ENCODE measurements at places on chromosomes 4 and X.

DNA sequence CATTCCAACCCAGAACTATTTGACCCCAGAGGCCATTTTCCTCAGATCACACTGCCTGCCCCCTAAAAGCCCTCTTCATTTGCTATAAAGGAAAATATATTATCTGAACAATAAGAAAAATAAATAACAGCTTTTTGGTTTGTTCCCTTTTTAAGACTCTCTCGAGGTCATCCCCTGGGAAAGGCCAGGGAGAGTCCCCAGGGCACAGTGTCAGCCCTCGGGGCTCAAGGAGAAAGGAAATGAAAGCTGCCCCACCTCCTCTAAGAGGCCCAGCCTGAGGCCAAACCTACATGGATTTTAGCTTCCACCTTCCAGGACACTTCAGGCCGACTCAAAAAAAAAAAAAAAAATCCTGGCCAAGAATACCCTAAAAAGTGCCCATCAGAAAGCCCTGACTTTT, 97.6 kb downstream of the SH3KBP1 start:
- no peak for DNase-seq

GRCh38 chrX:151899622-151900021, 13.1 kb upstream of the MAGEA4 start:
- DNase-seq, result no peak

DNA sequence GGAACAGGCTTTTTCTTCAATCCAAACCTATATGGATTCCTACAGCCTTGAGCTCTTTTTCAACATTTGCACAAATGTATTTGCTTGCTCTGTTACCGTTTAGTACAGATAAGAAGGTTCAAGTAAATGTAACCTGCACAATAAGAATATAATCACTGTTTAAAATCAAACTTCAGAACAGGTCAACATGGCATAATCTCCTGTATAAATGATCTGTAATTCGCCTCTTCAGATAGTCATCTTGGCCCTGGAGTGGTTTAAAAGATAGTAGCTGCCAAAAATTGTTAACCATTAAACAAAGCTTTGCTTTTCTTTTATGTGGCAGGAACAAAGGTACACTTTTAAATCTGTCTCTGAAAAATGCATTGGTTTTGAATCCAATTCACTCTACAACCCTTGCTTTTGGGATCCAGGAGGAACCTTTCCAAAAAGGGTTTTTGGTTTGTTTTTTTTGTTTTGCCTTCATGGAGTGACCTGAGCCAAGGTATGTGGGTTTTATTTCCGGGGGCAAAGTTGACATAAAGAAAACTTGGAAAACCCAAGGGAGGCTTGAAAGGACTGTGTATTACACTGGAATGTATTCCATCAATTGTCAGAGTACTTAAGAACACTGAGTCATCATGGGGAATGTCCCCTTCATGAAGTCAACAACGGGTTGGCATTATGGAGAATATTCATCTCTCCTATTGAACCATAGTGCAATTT, 210.4 kb upstream of the HCCS start:
- no peak for DNase-seq

DNA sequence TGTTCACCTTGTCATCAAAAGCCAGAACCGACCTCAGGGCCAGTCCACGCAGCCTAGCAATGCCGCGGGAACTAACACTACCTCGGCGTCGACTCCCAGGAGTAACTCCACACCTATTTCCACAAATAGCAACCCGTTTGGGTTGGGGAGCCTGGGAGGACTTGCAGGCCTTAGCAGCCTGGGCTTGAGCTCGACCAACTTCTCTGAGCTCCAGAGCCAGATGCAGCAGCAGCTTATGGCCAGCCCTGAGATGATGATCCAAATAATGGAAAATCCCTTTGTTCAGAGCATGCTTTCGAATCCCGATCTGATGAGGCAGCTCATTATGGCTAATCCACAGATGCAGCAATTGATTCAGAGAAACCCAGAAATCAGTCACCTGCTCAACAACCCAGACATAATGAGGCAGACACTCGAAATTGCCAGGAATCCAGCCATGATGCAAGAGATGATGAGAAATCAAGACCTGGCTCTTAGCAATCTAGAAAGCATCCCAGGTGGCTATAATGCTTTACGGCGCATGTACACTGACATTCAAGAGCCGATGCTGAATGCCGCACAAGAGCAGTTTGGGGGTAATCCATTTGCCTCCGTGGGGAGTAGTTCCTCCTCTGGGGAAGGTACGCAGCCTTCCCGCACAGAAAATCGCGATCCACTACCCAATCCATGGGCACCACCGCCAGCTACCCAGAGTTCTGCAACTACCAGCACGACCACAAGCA, 898 bp downstream of the UBQLN2 start:
- DNase-seq, result no peak

DNA sequence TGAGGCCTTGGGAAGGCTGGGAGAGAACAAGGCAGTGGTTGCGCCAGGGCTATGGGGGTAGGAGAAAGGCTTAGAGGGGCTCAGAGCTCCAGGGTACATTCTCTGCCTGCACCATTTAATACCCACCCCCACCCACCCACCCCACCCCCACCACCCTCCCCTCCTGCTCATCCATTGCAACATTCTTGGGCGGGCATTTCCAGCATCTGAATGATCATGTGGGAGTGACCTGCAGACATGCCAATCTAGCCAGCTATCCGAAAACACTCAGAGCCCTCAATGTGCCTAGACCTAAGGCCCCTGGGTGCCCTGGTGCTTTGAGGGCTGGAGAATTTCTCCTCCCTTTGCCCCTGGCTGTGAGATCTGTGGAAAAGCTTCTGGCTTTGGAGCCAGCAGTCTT, 3.1 kb downstream of the SLC34A2 start:
- no peak for DNase-seq

DNA sequence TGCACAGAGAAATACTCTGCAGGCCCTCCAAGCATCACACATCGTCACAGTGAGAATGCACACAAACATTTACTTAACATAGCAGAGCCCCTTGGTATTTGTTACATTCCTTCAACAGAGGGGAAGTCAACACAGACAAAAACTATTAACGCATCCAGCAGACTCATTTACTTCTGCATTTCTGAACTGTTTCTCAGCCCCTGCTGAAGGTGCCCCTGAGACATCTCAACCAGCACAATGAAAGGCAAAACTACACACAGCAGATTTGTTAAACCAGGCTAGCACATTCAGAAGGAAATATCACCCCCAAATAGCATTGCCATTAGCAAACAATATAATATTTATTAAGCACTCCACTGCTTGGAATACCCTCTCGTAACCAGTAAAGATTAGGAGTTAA, 367.0 kb downstream of the RAB28 start:
- DNase-seq, result no peak

DNA sequence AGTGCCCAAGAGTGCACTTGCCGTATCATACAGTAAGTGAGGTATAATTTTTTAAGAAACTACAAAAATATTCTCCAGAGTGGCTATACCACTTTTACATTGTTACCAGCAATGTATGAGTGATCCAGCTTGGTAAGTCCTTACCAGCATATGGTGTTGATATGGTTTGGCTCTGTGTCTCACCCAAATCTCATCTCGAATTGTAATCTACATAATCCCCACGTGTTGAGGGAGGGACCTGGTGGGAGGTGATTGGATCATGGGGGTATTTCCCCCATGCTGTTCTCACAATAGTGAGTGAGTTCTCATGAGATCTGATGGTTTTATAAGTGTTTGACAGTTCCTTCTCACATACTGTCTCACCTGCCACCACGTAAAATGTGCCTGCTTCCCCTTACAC, 44.8 kb downstream of the RBMX start:
- DNase-seq, result no peak

- DNase-seq, result no peak
Measured at GRCh38 chr4:52925531-52925968, 63.4 kb downstream of the RASL11B start.

DNA sequence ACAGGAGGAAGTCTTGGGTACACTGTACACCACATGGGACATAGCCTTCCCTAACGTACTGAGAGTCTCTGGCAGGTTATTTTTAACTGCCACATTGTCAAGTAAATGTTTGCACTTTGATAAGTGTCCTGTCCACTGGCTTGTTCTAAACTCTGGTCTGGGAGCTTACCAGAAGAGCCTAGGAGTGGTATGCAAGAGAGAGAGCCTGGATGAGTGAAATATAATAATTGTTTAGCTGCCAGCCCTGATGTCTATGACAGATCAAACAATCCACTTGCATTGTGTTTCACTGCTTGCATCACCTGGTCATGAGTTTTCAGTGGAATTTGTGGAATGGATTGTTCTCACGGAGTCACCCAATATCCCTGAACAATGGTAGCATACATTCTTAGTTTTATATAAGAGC, 91.6 kb downstream of the SHROOM3 start:
- no peak for DNase-seq

GRCh38 chrX:65488495-65488894, 46.1 kb downstream of the LAS1L start:
- DNase-seq, result no peak

DNA sequence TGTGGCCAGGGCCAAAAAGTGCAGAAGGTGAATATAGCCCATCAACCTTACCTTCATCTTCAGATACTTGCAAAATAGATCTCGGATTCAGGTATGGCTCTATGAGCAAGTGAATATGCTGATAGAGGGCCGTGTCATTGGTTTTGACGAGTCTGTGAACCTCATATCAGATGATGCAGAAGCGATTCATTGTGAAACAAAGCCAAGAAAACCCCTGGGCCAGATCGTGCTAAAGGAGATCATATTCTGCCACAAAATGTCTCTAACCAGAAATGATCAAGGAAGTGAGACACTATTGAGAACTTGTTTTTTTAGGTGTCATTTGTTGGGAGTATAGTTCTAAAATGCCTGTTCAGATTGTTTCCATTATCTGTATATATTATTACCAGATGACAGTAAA, 48.3 kb downstream of the PDK3 start:
- no peak for DNase-seq

GRCh38 chrX:331151-331824, 12.7 kb upstream of the GTPBP6 start:
- DNase-seq, result no peak

DNA sequence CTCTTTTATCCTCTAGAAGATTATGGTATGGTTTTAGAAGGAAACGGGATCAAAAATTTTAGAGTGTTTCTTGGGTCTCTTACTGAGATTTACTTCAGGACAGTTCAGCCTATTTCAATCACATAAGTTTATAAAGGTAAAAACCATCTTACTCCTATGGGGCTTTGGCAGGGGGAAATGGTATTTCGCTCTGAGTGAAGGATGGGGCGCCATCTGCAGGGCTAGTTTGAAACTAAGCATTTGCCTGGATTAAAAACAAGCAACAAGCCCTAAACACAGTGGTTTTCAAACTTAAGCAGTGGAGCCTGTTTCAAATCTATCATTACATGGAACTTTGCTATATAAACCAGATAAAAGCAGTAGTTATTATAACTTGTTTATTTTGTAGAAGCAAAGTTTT, 361.5 kb upstream of the FMR1 start:
- DNase-seq, result no peak

DNA sequence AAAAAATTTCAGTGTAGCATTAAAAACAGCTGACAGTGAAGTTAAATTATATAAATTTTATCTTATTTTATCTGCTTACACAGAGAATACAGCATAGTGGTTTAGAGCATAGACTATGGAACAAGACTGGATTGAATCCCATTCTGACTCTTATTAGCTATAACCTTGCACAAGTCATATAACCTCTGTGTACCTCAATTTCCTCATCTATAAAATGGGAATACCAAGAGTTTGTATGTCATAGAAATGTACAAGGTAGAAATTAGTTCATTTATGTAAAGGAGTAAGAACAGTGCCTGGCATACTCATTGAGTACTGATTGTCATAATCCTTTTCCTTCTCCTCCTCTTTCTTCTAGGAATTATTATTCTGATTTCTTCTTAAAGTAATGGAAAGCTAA, 25.7 kb downstream of the FAM13A start:
- no peak for DNase-seq

DNA sequence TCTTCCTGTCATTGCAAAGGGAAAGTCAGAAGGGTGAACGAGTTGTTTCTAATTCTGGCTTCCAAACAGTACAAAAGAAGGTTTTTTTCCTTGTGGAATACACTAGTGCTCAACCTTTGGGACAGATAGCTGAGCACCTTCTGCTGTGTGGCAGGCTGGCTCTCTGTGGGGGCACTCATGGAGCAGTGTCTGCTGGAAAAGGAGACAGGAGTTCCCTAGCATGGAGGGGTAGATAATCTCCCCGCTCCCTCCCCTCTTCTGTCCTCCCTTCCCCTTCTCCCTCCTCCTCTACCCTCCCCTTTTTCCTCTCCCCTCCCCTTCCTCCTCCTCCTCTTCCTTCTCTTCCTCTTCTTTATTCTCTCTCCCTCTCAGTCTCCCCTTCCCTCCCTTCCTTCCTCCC, 62.4 kb upstream of the MTM1 start:
- DNase-seq, result no peak

DNA sequence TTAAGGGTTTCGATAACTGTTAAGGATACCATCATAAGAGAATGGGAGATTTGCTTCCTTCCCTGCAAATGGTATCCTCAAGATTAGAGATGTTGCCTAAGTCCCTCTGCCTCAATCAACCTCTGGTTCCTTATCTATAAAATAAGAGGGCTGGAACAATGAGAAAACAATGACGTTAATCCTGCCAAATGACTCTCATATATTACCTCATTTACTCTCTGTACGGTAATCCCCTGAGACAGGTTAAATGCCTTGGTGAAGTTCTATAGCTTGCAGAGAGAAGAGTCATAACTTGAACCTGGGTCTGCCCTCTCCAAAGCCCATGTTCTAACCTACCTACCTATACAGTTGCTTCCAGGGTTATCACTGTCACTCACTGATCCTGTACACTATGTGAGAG, 100.2 kb upstream of the OTUD4 start:
- no peak for DNase-seq

DNA sequence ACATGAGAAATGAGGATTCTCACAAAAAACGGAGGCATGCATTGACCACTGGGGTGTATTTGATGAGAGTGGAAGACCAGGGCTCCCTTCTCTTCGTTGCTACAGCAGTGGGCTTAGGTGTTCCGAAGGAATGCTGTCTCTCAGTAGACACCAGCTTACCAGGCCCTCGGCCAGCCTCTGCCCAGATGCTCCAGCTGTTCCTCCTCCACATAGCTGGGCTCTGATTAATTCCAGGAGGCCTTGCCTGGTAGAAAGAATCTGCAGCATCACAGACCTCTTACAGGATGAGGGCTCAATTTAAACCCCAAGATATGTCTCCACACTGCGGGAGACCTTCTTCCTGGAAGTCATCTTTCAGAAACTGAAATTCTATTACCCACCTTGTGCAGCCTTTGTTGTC, 346.6 kb upstream of the TENM3 start:
- DNase-seq, result no peak

DNA sequence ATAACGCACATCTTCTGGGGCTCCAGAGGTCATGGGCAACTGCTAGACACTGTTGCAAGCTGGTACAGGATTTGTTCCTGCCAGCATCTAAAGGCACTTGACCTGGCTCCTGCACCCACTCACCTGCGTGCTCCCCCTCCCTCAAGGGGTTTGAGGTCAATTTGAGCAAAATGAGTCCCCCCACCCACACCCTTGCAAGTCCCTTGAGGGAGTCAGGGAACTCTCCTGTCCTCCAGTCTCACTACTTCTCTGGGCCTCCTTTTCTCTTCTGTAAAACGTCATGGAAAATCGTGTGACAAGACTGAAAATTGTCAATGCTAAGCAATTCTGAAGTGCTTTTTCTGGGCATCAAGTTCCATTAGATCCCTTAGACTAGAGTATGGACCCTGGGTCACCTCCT, 39.9 kb upstream of the PGK1 start:
- DNase-seq, result no peak

Measured in C1 segment of cervical spinal cord (tissue), 14 donors.